ENCODE measurements at places on chromosomes 12 and 14.

DNA sequence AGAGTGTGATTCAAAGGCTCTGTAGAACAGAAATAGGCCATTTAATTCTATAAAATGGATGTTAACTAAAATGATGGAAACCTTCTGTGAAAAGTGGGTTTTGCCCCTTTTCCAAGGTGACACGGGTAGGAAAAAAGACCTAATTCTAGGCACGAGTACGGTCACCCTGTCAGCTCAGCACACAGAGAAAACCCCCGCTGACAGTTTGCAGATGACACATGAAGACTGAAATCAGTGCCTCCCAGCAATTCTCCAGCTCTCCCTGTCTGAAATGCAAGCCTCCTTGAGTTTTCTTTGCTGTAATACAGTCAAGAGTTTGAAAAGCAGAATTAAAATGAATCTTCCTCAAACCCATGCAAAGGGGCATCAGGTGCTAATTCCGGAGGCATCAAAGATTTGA is 230.0 kb downstream of the TMEM132D start:
- no peak for DNase-seq

- DNase-seq: no peak
Observed at GRCh38 chr12:42298887-42299286, 27.0 kb downstream of the ZCRB1 start.

- DNase-seq: no peak
Observed at GRCh38 chr12:64170024-64170423, 52.1 kb downstream of the KICS2 start.

- DNase-seq: no peak
Observed at GRCh38 chr12:4293966-4294505, 20.5 kb downstream of the CCND2 start.

- DNase-seq: no peak
Observed at GRCh38 chr14:57692671-57693070, 173.2 kb downstream of the SLC35F4 start.

DNA sequence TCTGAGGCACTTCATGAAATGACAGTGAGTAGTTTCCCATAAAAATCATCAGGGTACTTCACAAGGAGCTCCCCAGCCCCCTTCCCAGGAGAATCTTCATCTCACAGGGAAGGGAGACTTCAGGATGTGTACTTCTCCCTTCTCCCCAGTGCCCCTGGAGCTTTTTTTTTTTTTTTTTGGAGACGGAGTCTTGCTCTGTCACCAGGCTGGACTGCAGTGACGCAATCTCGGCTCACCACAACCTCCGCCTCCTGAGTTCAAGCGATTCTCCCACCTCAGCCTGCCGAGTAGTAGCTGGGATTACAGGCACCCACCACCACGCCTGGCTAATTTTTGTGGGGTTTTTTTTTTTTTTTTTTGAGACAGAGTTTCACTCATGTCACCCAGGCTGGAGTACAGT is 10.4 kb downstream of the ITPK1 start:
- DNase-seq: no peak

Measured in activated CD8-positive, alpha-beta memory T cell treated with anti-CD3 and anti-CD28 coated beads for 1 hour (primary cell).